ENCODE measurements at places on chromosomes 11 and 22.

GRCh38 chr11:108346451-108346850 is 120.9 kb downstream of the C11orf65 start:
- no peak for DNase-seq

GRCh38 chr22:28674121-28674563 is 5.5 kb downstream of the TTC28 start:
- DNase-seq = no peak

GRCh38 chr11:73185680-73186293 is 32.3 kb upstream of the P2RY2 start:
- no peak for DNase-seq

DNA sequence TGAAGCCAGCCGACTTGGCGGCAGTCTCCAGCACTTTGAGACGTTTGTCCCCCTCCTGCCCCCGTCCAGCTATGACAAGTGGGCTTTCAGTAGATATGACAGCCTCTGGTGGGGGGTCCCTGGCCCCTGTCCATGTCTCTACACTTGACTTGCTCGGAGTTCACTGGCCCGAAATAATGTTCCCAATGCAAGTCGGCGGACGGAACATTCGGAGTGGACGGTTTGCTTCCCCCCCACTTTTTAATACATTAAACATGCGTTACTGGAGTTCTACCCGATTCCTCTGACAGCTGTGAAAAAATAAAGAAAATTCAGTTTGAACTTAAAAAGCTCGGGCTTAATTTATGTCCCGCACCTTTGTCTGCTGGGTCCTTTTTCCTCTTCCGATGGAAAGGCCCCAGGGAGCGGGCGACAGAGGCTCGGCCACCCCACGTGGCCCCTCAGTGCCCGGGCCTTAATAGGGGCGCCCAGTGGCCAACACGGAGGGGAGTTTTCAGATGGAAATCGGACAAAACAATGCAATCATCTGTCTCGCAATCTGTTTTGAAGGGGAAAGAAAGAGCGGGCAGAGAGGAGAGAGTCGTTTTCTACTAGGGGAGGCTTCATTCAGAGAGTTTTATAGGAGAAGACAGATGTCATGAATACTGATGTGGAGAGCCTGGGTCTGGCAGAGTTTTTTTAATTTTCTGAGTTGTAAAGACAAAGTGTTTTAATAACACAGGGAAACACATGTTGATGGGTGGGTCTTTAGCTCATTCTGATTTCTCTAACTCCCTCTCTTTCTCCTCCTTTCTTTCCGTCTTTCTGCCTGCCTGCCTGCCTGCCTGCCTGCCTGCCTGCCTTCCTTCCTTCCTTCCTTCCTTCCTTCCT is 50.2 kb downstream of the SMIM38 start:
- DNase-seq = no peak

- no peak for DNase-seq
Measured at GRCh38 chr11:109785714-109786113, 307.5 kb upstream of the ZC3H12C start.

GRCh38 chr11:44889266-44889665 is 61.4 kb downstream of the TP53I11 start:
- no peak for DNase-seq

DNA sequence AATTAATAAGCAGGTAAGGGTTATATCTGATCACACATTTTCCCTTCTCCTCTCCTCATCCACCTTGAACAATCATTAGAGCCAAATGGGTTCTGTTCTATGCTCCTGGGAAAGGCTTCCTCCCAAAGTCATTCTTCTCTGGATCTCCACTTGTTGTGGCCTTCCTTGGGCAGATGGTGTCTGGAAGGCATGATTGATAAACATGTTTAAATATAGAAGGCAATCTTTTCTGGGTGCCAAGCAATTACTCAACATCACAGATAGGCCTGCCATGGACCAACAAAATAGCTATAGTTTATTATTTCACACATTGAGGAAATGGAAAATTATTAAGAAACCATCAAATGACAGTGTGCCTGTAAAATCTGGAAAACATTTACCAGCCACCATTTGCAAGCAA is 73.5 kb downstream of the KCNA4 start:
- no peak for DNase-seq

DNA sequence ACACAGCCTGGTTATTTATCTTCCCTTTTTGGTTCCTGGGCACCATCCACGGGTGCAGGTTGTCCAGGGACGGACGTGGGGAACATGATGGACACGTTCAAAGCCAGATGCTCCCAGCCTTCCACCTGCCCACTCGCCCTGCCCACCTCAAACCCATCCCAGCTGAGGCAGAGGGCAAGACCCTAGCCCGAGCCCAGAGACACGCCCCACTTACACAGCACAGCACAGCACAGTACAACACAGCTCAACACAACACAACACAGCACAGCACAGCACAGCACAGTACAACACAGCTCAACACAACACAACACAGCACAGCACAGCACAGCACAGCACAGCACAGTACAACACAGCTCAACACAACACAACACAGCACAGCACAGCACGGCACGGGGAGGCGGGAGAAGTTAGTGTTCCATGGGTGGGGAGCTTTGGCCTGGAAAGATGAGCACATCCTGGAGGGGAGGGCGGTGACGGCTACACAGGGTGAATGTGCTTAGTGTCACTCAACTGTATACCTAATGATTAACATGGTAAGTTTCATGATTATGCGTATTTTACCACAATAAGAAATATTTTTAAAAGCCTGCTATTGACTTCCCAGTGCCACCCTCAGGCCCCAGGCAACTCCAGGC is 1507.5 kb downstream of the BRD1 start:
- DNase-seq = no peak

DNA sequence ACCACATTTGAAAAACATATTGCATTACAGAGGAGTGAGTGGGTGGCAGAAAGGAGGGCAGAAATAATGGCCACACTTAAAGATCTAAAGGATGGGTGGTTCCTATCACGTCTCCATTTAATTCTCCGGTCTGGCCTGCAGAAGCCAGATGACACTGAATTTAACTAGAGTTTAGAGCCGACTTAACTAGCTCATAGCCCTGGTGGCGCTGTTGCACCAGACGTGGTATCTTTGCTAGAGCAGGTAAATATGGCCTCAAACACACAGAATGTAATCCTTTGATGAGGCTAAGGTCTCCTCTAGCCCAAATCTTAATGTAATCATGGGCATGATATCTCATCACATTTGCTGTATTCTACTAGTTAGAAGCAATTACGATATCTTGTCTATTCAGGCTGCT is 51.5 kb upstream of the GAL start:
- no peak for DNase-seq

GRCh38 chr11:129950101-129951091 is 52.2 kb downstream of the PRDM10 start:
- no peak for DNase-seq

GRCh38 chr11:83681906-83682610 is 395.9 kb upstream of the CCDC90B start:
- DNase-seq = no peak

- DNase-seq = no peak
Measured at GRCh38 chr22:35599364-35599763, 17.8 kb downstream of the MB start.

- DNase-seq = no peak
Measured at GRCh38 chr11:102722821-102723220, 1.9 kb downstream of the MMP8 start.

- DNase-seq = no peak
Measured at GRCh38 chr11:95252586-95252985, 21.6 kb upstream of the SESN3 start.

- DNase-seq = no peak
Measured at GRCh38 chr22:31075961-31076360, 5.2 kb upstream of the SMTN start.

- DNase-seq = peak; percentile 27
Measured at GRCh38 chr11:65204646-65205601, 23.2 kb downstream of the CAPN1 start.

- peak; percentile 85 for DNase-seq
Measured at GRCh38 chr22:43812149-43812842, at the start of gene EFCAB6. TSS of gene EFCAB6 (minus strand) at chr22:43812305. CDS start at chr22:43782318, 29,987 bp downstream.

GRCh38 chr22:30626413-30626812 is 9.2 kb upstream of the SLC35E4 start:
- no peak for DNase-seq

- no peak for DNase-seq
Measured at GRCh38 chr11:127643268-127644058, 642.9 kb upstream of the KIRREL3 start.

- no peak for DNase-seq
Measured at GRCh38 chr11:65334696-65335295, 1.1 kb downstream of the DPF2 start.

DNA sequence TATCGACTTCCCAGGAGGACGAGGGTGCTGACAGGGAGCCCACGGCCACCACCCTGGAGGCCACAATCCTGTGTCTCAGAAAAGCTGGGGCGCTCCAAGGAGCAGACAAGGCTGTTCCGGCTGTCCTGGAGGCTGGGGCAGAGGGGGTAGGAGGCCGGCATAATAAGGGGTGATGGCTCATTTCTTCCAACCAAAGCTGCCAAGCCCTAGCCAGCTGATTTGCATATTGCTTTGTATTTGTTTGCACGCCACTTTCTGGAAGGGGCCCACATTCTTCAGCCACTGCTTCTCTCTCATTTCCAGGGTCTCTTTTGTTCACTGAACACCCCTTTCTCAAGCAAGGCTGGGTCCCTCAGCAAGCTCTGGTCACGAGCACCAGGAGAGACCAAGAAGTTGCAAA is 4.7 kb downstream of the PDE2A start:
- no peak for DNase-seq

Measured in stimulated activated CD8-positive, alpha-beta memory T cell treated with anti-CD3 and anti-CD28 coated beads, Interleukin-15, amount 100 ng/mL, for 48 hours (primary cell).